GM12864 (cell line): ENCODE measurements at places on chromosomes 1 and 21.

- no peak for DNase-seq
Measured at GRCh38 chr1:112318698-112319370, 77.2 kb upstream of the CTTNBP2NL start.

DNA sequence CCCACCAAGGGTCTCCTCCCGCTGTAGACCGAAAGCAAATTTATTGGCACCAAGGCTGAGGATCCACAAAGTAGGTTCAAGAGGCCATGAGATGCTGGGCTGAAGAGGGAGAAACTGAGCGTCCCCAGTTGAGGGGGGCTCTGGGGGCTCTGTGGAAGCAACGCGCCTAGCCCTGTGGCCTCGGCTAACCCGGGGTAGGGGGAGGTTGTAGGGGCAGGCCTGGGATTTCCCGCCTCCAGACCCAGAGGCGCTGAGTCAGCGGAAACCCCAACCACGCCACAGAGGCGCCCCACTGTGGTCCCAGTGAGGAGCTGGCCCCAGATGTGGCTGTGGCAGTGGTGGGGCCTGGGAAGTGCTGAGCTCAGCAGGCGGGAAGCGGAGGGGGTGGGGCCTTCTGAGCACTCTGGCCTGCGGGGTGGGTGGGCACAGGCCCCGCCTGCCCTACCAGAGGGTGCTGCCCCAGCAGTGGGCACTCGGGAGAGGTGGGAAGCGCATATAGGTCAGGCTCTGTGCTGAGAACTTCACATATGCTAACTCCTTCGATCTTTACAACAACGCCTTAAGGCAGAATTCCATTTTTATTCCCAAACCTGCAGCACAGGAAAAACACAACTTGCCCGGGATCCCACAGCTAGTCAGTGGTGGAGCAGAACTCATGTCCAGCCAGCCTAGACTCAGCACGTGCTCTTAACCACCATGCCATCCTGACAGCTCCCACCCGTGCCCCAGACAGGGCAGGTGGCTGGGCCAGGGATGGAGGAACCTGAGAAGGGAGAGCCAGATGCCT, 1.5 kb upstream of the COL16A1 start:
- DNase-seq, result no peak

- DNase-seq, result no peak
Measured at GRCh38 chr1:71561206-71561605, 480.4 kb upstream of the ZRANB2 start.

DNA sequence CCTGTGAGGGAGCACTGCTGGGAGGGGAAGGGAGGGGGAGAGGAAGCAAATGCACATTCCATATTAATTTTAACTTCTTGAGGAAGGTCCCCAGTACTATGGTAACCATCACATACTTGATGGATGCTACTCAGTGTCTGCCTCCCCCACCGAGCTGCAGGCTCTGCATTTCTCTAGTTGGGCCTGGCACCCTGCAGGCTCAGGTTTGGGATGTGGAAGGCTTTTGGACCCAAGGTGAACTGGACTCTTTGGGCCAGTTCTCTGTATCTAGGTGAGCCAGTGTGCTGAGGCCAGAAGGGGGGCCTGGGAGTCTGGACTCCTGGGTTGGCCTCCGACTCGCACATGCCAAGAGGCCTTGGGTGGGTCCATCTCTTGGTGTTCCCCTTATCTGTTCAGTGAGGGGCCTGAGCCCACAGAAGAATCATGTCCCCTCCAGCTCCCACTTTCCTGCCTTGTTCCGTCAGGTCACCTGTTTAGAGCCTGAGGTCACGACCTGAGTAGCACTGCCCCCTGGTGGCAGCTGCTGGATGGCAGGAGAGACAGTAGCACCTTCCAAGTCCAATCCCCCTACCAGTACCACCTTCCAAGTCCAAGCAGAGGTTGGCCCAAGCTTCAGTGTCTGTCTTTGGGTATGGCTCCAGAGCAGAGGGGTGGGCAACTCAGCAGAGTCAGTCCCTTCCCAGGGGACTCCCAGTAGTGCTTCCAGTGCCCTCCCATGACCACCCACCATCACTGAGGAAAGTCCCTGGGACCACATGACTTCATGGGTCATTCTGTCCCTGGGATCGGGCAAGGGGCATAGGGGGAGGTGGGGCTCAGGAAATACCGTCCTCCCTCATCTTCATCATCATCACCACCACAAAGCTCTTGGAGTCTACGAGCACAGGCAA, 241.8 kb downstream of the TRABD2B start:
- peak; percentile 8 for DNase-seq

GRCh38 chr1:30822006-30822405, 64.4 kb upstream of the LAPTM5 start:
- no peak for DNase-seq

DNA sequence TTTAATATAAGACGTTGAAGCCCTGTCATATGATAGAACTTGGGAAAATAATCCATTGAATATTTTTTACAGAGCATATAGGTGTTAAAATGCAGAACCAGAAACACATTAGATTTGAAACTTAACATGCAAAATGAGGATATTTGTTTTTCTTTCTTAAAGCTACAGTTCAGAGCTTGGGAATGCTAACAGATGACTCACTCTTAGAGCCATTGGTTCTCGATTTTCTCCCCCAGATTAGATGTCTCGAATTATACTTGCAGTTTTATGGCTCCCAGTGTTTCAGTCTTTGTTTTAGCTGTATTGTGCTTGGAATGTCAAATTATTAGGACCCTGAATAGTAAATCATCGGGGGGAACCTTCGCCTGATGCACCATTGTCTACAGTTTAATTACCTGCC, 575.7 kb upstream of the ZP4 start:
- DNase-seq, result no peak

- peak; percentile 89 for DNase-seq
Measured at GRCh38 chr1:161706482-161707347, at the start of gene FCRLA. Gene FCRLA, plus strand, starts transcription at chr1:161707229. Its CDS starts 36 bp downstream, at chr1:161707265.

- DNase-seq, result peak; percentile 91
Measured at GRCh38 chr21:42463861-42464515, 32.0 kb downstream of the RSPH1 start.

- DNase-seq, result no peak
Measured at GRCh38 chr1:208314431-208314830, 70.2 kb upstream of the PLXNA2 start.

DNA sequence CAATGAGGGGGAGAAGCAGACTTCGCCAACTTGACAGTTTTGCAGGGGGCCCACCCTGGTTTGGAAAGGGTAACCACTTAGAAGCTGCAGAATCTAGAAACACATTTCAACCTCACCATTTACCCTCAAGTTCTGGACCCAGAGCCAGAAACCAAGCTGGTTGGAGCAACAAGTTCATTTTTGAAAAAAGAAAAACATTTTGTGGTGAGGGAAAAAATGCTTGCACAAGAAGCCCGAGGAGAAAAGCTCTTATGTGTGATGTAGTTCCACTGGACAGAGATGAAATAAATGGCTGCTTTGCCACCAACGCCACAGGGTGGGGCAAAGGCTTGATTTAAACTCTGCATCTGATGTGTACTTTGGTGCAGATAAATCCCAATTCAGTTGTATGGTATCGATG, 10.6 kb upstream of the NGF start:
- DNase-seq, result no peak

DNA sequence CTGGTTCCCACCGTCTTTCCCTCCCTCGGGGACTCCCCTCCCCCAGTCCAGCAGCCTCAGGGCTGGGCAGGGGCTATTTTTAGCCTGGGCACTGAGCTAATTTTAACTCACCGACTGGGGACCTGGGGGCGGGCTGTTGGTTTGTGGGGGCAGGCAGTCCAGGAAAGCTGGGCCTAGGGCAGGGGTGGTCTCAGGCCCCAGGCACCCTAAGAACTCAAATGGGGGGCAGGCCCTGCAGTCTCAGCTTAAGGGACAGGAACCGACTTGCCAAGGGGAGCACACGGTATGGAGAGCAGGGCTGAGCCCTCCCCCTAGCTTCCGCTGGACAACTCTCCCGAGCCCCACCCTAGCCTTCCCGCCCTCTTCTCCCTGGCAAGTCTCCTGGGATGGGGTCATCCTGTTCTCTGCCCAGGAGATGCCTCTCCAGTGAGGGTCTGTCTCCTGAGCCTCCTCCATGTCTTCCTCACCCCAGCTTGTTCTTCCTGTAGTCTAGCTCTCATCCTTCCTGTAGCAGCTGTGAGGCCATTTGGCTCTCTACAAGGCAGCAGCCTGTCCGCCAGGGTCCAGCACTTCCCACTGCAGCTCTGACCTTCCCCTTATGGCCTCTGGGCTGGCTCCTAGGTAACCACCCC, 10.1 kb downstream of the MEF2D start:
- DNase-seq, result no peak

DNA sequence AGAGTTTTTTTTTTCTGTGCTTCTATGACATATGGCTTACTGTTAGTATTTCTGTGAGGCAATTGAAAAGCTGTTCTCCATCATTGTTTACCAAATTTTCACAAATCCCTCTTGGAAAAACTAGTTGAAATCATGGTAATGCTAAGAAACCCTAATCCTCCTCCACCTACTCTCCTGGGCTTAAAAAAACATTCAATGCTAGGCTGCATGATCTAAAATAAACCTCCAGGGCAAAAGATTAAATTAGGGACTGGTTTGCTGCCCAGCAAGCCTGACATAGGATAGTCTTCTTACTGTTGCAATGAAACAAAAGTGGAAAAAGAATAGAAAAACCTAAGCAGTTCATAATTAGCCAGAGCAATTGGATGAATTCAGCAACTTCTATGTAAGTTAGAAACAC, 16.1 kb downstream of the C1orf52 start:
- no peak for DNase-seq

- peak; percentile 82 for DNase-seq
Measured at GRCh38 chr1:16905110-16905867, 9.5 kb downstream of the RNU1-2 start.

DNA sequence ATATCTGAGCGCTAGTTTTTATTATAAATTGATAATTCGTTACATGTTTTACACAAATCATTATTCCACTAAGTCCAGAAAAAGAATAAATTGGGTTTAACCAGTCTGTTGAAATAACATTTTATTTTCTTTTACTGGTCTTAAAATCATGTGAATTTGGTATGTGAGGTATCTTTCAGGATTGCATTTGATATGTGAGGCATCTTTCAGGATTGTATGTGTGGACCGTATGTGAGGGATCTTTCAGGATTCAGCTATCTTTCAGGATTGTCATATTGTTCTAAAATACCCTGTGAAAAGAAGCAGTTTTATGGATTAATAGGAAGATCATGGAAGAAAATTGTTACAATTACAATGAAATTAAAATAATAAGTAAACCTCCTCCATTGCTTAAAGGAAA, 42.9 kb downstream of the USP25 start:
- no peak for DNase-seq

DNA sequence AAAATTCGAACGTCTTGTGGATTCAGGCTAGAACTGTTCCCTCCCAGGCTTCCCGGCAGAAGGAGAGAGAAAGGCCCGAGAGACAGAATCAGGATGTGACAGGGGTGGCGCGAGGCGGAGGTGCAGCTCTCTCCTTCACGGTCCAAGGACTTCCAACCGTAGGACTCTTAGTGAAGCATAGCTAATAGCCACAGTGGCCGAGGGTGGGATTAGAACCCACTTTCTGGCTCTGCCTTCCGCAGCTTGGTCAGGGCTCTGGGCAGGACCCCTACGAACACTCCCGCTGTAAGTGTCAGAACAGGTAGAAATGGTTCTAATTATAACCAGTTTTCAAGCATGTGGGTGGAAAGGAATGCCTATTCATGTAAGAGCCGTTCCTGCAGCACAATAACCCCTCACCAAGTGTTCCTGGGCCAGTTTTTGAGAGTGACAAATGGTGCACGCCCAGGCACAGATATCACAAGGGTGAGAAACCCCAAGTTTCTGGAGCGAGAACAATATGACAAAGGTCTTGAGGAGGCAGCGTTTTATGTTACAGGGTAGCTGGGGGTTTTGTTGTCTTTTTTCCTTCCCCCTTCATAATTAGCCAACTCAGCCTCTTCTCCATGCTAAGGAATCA, 86.4 kb downstream of the SYF2 start:
- DNase-seq, result no peak

GRCh38 chr1:227914801-227915563, 32.8 kb downstream of the WNT9A start:
- DNase-seq, result no peak
